ENCODE measurements at places on chromosomes 16 and 17. TPM values are rescaled to one million over a fixed set of nuclear protein-coding genes. Genes with fewer than 3 reads are reported as not detected.

ITGB4 gene
- not detected for total RNA-seq

- DNase-seq: no peak
Measured at GRCh38 chr16:67844497-67844896, 2.2 kb upstream of the NUTF2 start.

- no peak for DNase-seq
Measured at GRCh38 chr17:17455173-17455572, 21.6 kb upstream of the MED9 start.

DNA sequence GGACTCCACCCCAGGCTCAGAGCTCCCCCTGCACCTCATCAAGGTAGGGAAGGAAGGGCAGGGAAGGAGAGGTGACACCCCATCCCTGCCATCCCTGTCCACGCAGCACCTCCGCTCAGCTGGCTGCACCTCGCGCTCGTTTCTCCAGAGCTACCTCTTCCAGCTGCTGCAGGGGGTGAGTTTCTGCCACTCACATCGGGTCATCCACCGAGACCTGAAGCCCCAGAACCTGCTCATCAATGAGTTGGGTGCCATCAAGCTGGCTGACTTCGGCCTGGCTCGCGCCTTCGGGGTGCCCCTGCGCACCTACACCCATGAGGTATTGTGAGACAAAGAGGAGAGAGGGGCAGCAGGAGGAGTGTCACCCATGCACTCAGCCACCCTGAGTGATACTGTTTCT lies 1.4 kb downstream of the CDK3 start:
- DNase-seq: no peak

IRX5 gene
- total RNA-seq: not detected

DNA sequence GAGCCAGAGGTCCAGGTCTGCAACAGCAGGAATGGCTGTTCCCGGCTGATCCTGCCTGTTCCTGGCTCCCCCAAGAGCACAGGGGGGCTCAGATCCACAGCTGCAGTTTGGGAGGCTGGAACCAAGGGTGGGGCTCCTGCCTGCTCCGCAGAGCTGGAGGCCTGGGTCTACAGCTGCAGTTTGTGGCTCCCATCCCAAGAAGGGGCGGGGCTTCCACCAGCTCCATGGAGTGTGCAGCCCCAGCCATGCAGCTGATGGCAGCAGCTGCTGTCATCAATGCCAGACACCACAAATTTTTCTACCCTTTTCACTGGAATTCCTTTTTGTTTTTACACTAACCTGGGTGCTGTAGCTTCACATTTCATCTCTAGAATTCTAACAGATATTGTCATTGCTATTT lies 135.4 kb upstream of the KIF2B start:
- no peak for DNase-seq

DNA sequence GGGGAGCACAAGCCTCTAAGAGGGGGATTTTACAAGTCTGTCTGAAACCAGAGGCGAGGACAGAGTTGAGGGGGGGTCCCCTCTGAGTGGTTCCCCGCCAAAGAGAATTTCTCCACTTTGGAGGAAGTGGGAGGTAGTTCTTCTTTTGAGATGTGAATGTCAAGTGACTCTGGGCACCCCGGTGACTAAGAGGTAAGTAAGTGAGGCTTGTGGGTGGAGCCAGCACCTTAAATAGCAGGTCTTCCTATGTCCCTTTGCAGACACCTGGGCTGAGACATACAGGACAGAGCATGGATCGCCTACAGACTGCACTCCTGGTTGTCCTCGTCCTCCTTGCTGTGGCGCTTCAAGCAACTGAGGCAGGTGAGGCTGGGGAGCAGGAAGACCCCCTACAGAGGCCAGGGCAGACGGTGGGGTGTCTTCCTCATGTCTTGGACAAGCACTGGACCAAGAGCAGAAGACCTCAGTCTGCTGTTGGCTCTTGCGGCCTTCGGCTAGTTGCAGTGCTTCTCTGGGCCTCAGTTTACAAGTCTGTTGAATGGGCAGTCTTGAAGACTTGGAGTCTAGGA lies at the start of gene CCL22:
Gene CCL22 (plus strand): TSS at position 257 of the 569 bp plus-strand sequence. CDS start 34 bp downstream, at position 291.
- no peak for DNase-seq

RPH3AL gene
- 1.3 TPM for total RNA-seq

DNA sequence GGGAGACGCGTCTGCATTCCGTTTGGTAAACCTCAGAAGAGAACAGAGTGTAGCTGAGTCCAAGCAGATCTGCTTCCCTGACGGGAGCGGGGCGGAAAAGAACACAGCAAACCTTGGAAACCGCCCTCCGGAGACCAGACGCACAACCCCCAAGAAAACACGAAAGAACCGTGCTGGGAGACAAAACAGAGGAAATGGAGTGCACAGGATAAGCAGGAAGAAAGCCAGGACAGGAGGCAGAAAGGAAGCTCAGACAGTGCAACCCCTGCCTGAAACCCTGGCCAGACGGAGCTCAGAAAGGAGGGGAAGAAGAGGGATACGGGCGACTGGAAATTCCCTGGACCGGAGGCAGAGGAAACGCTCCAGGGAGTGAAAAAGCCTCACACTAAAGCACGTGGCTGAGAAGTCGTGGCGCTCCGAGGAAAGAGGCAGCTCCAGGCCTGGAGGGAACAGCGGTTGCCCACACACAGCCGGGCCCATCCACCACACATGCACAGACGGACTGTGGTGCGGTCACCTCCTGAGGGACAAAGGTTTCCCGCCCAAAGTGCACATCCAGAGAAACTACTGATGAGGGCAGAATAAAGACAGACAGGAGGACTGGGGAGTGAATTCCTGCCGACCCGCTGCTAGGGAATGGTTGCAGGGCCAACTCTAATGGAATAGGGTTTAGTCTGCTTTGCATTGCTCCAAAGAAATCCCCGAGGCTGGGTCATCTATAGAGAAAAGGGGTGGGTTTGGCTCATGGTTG lies 10.2 kb downstream of the DPEP1 start:
- DNase-seq: no peak

PRSS27 gene
- 1.4 TPM for total RNA-seq

KRTAP1-3 gene
- not detected for total RNA-seq

GRCh38 chr17:75367312-75367711 lies 38.2 kb downstream of the GRB2 start:
- DNase-seq: no peak

PPL gene
- total RNA-seq: not detected

GRCh38 chr17:62855156-62855555 lies 47.0 kb upstream of the MARCHF10 start:
- no peak for DNase-seq

KRT36 gene
- not detected for total RNA-seq

DNA sequence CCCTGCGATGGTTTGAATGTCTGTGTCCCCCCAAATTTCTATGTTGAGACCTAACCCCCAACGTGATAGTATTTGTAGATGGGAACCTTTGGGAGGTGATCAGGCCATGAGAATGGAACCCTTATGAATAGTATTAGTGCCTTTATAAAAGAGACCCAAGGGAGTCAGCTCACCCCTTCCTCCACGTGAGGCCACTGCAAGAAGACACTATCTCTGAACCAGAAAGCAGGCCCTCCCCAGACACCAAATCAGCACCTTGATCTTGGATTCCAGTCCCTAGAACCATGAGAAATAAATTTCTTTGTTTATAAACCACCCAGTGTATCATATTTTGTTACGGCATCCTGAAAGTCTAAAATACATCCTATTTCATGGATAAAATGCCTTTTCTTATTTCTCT lies 64.4 kb upstream of the LRRC37A3 start:
- no peak for DNase-seq
